Stimulated activated CD4-positive, alpha-beta T cell treated with anti-CD3 and anti-CD28 coated beads, Interleukin-1b, Interleukin-23, amount 100 ng/mL, for 4 hours (primary cell): ENCODE measurements at places on chromosomes 12 and 14.

- no peak for DNase-seq
These were observed 38.4 kb downstream of the EAPP start for GRCh38 chr14:34501004-34501580.

- DNase-seq = no peak
These were observed 18.9 kb downstream of the LLPH start for GRCh38 chr12:66111605-66112004.

- no peak for DNase-seq
These were observed 1359.5 kb downstream of the AACS start for GRCh38 chr12:126424696-126425095.

- no peak for DNase-seq
These were observed 3.2 kb downstream of the OR4K2 start for GRCh38 chr14:19878029-19878642.

- DNase-seq = peak; percentile 39
These were observed 69.4 kb downstream of the ATXN2 start for GRCh38 chr12:111529424-111530368.

DNA sequence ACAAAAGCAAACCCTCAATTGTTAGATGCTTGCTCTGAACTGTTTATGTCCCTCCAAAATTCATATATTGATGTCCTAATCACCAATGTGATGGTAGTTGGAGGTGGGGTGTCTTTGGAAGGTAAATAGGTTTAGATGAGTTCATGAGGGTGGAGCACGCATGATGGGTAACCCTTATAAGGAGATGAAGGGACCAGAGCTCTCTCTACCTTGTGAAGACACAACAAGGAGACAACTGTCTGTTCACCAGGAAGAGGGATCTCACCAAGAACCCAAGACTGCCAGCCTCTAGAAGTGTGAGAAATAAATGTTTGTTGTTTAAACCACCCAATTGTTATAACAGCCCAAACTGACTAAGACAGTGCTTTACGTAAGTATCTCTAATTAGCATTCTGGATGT is 27.0 kb downstream of the DHRS2 start:
- no peak for DNase-seq

- no peak for DNase-seq
These were observed 117.3 kb upstream of the MYF6 start for GRCh38 chr12:80590085-80590484.

GRCh38 chr12:94147387-94147990 is 888 bp upstream of the PLXNC1 start:
- no peak for DNase-seq

GRCh38 chr12:52122904-52123303 is 43.4 kb downstream of the SMIM41 start:
- DNase-seq = no peak

DNA sequence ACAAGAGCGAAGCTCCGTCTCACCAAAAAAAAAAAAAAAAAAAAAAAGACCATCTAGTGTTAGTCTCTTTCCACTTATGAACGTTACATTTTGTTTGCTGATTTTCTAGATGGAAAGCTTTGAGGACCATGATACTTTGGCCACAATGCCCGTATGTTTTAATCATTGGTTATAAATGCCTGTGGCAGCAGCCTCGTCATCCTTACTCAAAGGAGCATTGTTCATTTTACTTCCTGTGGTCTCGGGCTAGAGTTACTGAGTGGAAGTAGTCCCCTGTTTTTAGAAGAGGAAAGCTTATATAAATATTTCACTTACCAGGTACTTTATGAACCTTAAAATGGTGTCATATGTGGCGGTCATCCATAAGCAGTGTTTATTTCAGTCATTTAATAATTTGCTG is 359.9 kb downstream of the AEBP2 start:
- DNase-seq = no peak

DNA sequence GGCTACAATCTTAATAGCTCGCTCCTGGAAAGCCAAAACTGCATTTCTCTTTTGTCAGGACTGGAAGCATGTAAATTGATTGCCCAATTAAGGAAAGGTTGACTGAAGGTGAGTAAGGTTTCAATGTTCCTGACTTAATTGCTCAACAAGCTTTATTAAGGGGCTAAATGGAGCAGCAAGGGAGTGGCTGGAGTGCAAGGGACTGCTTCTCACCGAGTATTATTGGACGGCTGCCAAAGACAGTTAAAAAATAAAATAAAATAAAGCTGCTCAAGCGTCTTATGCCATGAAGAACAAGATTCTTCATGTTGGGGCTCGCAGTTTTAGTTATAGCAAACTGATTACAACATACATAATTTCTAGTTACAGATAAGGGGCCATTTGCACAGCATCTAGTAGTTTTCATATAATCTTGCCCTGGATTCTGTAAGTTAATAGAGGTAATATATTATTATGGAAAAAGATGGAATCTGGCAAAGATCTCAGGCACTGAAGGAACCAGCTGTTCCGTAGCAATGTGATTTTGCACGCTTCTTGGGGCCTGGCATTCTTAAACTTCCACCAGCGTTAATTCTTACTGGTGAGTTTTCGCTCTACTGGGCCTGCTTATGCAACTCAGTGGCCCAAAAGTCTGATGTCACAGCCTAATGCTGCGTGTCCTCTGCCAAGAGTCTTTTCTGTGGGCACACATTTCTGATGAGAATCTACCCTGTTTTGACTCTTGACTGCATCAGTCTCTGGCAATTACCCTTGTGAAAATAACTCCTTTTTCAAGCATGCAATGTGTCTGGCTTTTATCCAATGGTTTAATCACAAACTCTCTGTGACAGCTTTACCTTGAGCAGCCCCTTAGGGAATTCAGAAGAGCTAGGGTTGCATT is 108.5 kb downstream of the SLC38A1 start:
- DNase-seq = no peak

DNA sequence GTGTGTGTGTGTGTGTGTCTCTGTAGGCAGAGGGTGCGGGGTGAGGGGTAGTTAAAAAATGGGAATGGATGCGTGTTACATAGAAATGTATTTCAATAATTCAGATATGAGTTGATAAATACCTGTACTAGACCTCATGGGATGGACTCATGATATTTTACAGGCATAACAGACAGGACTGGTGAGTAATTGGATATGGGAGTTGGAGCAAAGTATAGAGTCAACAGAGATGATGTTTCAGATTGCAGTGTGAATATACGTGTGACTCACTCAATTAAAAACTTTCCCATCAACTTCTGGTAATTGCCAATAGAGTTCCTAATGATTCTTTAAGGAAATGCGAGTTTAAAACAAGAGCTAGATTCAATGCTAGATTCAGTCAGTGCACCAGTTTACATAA is 711.9 kb downstream of the C12orf50 start:
- DNase-seq = no peak

DNA sequence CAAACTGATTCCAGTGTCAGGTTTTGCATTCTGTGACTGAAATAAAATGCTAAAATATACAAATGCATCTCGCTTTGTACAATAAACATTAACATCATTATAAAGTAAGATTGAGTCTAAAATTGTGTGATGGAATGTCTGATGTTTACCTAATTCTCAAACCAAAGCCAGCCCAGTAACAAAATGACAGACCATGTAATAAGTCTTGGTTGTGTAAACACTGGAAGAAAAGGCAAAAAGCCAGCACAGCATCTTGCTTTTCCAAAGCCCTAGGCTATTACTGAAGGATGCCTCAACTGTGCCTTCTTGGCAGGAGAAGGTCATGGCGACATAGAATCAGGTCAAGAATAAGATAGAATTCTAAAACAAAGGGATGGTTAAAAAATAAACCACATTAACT is 169.6 kb downstream of the EGLN3 start:
- DNase-seq = no peak

DNA sequence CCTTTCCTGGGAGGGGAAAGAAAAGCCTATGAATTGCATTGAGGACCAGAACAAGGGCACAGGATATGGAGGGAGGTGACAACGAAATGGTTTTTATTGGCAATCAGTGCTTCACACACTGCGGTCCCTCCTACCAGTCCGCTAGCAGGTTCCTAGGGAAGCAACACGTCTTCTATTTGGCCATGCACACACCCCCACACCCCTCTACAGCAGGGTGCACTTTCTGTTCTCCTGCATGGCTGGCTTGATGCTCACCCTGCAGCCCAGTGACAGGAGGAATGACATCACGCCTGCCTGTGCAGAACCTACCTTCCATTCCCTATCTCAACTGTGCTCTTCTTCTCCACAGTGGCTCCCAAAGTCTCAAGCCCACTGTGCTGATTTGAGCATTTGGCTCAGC is 57.9 kb downstream of the TTC9 start:
- DNase-seq = no peak

DNA sequence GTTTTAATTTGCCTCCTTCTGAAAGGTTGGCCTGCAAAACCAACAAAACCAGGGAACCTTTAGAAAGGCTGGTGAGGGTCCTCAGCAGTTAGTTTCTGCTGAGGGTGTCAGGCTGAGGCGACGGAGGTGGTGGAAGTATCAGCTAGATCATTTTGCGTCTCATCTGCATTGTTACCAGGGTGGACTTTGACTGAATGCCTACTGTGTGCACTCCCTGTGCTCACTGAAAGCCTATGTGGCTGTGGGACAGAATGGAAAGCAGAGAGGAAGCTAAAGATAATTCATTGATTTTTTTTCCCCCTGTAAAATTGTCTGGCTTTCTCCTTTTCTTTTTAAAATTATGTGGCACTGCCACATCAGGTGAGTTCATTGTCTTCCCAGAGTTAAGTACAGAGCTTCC is 68.4 kb upstream of the SRSF5 start:
- DNase-seq = no peak

- no peak for DNase-seq
These were observed 12.1 kb downstream of the CLEC14A start for GRCh38 chr14:38243696-38244240.

- no peak for DNase-seq
These were observed 326.8 kb upstream of the RTL1 start for GRCh38 chr14:101230161-101230850.

DNA sequence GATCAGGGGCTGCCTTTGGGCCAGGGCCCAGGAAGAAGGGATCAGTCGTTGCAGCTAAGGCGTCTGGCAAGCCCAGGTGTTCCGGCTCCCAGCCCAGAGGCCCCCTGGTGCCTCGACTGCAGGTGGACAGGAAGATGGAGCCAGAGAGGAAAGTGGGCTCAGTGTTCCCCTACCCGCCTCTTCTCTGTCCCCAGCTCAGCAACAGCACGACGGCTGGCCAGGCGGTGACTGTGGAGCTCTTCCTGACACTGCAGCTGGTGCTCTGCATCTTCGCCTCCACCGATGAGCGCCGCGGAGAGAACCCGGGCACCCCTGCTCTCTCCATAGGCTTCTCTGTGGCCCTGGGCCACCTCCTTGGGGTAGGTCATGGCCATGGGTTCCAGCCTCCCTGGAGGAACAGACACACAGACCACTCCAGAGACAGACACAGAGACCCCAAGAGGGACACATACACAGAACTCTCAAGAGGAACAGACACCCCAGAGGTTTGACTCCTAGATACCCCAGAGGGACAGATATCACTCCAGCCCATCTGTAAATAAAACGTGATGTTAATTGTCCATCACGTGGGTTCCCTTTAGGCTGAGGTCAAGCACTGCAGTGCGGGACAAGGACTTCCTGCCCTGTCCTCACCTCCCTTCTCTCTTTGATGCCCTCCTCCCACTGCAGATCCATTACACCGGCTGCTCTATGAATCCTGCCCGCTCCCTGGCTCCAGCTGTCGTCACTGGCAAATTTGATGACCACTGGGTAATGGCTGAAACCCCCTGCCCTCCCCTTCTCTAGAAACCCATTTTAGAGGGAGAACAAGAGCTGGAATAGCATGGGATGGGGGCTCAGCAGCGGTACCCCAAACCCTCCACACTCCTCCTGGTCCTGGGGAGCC is 3.7 kb downstream of the AQP2 start:
- DNase-seq = no peak

GRCh38 chr14:57122129-57122528 is 146.6 kb downstream of the EXOC5 start:
- no peak for DNase-seq

GRCh38 chr14:61861320-61861865 is 99.2 kb downstream of the SNAPC1 start:
- no peak for DNase-seq

DNA sequence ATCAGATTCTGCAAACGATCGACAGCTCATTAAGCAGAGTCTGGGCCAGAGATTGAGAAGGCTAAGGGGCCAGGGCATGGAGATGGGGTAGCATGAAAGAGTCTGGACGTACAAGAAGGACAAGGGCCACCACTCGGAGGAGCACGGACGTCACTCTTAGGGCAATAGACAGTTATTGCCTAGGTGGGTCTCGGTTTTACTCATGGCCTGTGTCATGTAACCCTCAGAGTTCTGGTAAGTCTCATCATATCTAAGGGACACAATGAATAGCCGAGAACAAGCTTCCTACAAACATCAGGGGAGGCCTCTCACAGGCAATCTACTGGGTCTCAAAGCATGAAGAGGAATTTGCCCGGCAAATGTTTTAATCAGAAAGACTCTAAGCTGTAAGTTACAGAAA is 30.4 kb upstream of the ITPK1 start:
- DNase-seq = no peak

- DNase-seq = no peak
These were observed 17.5 kb upstream of the TUBA1A start for GRCh38 chr12:49206389-49206788.

GRCh38 chr14:88032373-88032772 is 27.4 kb downstream of the GPR65 start:
- DNase-seq = no peak

- DNase-seq = no peak
These were observed 2.3 kb downstream of the OR6J1 start for GRCh38 chr14:22641846-22642245.

- DNase-seq = no peak
These were observed 74.4 kb downstream of the ALG10B start for GRCh38 chr12:38391007-38391406.

DNA sequence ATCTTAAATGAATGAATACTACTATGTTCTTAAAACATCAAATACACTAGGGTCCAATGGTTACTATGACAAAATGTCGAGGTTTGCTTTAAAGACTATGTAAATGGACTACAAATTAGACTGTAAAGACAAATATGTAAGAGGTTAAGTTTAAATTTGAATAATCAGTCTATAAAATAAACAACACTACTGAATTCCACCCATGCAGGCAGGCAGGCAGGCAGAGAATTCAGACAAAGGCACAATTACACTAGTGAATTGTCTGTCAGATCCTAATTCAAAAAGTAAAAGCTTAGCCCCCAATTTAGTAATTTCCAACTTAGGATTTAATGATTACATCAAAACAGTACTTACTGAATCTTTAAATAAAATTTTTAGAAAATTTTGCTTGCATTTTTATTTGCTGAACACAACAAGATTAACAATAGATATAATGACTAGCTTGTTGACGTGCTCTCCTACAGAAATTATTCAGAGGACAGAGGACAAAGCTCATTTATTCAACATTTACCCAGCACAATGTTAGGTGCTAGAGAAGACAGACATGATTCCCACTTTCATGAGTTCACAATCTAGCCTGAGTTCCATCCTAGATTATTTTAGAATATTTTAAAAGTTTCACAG is 97.4 kb downstream of the CDK17 start:
- no peak for DNase-seq

- no peak for DNase-seq
These were observed 178.1 kb downstream of the CHST11 start for GRCh38 chr12:104634852-104635251.
